ENCODE measurements at places on chromosomes 13 and 19.

- no peak for DNase-seq
Observed at GRCh38 chr19:1777149-1777548, 23.8 kb downstream of the ONECUT3 start.

DNA sequence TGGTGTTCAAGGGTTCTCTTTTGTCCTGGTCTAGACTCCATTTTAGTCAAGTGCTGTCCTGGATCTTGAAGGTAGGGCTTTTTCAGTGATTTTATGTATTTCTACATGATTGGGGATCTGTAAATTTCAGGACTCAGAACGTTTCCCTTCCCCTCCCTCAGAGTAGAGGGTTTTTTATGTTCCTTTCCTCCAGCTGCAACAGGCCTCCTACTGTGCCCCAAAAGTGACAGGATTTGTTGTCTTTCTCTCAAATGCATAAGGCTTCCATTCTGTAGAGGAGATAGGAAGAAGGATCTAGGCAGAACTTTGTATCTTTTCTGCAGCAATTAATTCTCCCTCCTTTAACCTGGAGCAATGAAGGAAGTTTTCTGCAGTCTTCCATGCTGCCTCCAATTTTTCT lies 251.3 kb downstream of the MAB21L1 start:
- no peak for DNase-seq

GRCh38 chr13:66563076-66563475 lies 667.1 kb downstream of the PCDH9 start:
- DNase-seq = no peak

- no peak for DNase-seq
Observed at GRCh38 chr19:51607920-51608562, 22.2 kb downstream of the SIGLEC5 start.

- DNase-seq = no peak
Observed at GRCh38 chr19:5133986-5134595, 165.2 kb downstream of the KDM4B start.

DNA sequence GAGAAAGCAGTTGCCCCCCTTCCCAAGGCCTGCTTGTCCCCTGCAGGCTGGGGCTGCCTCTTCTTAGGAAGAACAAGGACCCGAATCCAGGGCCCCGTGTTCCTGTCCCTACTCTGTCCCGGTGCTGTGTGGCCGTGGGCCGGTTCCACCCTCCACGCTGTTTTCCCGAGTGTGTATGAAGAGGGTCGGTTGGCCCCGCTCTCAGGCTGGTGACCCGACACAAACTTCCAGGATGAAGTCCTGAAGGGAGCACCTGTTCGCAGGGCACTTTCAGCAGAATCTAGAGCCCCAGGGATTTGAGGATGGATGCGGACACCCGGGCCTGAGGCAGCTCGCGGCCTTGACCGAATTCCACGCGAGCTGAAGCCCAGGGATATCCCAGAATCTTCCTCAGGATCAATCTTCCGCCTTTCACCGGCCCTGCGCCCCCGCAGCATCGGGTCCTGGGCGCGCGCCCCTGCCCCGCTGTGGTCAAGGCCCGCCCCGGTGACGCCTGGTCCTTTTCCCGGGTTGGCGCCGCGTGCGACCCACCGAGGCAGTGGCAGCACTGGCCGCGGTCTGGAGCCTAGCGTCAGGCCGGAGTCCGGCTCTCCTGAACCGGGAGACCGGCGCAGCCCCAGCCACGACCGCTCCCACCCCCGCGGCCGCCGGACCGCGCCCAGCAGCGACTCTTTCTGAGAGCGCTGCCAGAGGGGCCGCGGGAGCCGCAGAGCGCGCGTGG lies 528 bp upstream of the CHST8 start:
- DNase-seq = no peak

- no peak for DNase-seq
Observed at GRCh38 chr13:78060966-78061365, 142.3 kb upstream of the EDNRB start.

GRCh38 chr19:46616631-46617322 lies 8.1 kb downstream of the PTGIR start:
- DNase-seq = no peak

GRCh38 chr13:103031332-103031873 lies 34.8 kb downstream of the SLC10A2 start:
- DNase-seq = no peak

DNA sequence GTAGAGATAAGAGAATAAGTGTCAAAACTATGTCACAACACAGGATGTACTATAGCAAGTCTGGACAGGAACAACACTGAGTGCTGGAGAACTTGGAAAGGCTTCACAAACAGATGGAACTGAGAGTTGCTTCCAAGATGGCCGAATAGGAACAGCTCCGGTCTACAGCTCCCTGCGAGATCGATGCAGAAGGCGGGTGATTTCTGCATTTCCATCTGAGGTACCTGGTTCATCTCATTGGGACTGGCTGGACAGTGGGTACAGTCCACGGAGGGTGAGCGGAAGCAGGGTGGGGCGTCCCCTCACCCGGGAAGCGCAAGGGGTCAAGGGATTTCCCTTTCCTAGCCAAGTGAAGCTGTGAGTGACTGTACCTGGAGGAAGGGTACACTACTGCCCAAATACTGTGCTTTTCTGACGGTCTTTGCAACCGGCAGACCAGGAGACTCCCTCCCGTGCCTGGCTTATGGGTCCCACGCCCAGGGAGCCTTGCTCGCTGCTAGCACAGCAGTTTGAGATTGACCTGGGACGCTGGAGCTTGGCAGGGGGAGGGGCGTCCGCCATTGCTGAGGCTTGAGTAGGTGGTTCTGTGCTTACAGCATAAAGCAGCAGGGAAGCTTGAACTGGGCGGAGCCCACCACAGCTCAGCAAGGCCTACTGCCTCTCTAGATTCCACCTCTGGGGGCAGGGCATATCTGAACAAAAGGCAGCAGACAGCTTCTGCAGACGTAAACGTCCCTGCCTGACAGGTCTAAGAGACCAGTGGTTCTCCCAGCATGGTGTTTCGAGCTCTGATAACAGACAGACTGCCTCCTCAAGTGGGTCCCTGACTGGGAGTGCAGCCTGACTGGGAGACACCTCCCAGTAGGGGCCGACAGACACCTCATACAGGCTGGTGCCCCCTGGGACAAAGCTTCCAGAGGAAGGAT lies 46.0 kb downstream of the USP12 start:
- no peak for DNase-seq

DNA sequence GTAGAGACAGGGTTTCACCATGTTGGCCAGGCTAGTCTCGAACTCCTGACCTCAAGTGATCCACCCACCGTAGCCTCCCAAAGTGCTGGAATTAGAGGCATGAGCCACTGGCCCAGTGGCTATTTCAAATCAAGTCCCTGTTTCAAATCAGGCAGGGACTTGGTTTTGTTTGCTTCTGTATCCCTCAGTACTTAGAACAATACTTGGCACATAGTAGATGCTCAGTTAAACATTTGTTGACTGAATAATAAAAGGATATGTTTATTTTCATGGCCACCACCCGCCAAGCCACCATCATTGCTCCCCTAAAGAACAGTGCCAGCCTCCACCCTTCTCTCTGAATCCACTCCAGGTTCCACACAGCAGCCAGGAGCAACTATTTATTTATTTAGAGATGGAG lies 4.2 kb downstream of the RPS28 start:
- DNase-seq = no peak

DNA sequence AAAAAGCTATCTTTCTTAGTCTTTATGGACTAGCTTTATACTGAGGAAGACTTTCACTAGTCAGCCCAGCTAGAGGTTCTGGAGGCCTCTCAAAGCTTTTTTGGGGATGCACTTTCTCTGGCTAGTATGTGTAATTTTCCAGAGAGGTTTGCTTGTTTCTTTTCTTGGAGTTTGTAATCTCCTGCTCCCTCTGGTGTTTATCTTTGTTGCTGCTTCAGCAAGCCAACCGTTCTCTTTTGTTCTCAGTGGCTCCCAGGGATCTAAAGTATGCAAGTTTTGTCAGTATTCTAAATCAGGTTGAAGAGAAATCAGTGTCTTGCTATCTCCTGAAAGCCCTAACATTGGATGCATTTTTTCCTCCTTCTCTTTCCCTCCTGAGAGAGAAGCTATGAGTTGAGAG lies 121.1 kb upstream of the MYO16 start:
- no peak for DNase-seq

- DNase-seq = no peak
Observed at GRCh38 chr19:34480971-34481841, at the start of gene WTIP. Gene WTIP, plus strand, starts transcription at chr19:34481758. Its CDS starts 217 bp downstream, at chr19:34481975.

GRCh38 chr19:10601999-10602329 lies 14.9 kb upstream of the AP1M2 start:
- no peak for DNase-seq

- DNase-seq = no peak
Observed at GRCh38 chr13:26010487-26011207, 41.2 kb downstream of the SHISA2 start.

DNA sequence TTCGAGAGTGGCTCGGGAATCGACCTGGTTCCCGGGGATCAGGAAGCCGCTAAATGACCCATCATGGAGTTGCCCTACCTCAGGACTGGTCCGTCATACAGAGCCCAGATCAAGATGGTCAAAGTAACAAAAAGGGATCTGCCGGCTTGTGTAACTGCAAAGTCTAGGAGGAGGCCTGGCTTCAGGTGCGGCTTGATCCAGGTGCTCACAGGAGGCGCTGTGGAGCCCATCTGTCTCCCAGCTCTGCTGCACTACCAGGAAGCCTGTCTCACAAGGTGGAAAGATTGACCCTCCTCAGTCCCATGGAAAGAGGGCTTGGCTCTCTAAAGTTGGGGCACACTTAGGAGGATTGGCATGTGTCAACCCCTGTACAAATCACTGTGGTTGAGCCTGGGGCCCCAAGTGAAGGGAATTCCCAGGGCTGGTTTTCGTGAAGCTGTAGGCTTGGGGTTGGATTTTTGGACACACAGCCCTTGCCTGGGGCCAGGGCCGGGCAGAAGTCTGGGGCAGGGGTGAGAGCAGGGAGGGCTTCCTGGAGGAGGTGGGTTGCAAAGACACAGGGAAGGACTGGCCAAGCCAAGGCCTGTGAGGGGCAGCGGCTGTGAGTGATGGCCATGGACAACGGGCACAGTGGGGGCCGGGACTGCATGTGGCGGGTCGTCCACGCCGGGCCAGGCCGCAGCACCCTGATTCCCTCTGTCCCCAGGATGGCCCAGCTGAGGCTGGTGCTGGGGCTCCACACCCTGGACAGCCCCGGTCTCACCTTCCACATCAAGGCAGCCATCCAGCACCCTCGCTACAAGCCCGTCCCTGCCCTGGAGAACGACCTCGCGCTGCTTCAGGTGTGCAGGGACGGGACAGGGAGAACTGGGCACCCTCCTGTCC lies 4.2 kb downstream of the GZMM start:
- DNase-seq = no peak

DNA sequence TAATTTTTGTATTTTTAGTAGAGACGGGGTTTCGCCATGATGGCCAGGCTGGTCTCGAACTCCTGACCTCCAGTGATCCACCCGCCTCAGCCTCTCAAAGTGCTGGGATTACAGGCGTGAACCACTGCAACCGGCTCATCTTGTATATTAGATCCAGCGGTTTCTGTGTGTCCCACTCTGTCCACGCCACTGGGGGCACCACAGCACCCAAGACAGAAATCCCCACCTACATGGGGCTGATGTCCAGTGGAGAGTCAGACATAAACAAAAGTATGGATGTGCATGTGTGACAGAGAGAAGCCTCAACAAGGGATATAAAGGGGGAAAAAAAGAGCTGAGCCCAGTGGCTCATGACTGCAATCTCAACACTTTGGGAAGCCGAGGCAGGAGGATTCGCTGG lies 65.8 kb upstream of the ADGRE5 start:
- no peak for DNase-seq

DNA sequence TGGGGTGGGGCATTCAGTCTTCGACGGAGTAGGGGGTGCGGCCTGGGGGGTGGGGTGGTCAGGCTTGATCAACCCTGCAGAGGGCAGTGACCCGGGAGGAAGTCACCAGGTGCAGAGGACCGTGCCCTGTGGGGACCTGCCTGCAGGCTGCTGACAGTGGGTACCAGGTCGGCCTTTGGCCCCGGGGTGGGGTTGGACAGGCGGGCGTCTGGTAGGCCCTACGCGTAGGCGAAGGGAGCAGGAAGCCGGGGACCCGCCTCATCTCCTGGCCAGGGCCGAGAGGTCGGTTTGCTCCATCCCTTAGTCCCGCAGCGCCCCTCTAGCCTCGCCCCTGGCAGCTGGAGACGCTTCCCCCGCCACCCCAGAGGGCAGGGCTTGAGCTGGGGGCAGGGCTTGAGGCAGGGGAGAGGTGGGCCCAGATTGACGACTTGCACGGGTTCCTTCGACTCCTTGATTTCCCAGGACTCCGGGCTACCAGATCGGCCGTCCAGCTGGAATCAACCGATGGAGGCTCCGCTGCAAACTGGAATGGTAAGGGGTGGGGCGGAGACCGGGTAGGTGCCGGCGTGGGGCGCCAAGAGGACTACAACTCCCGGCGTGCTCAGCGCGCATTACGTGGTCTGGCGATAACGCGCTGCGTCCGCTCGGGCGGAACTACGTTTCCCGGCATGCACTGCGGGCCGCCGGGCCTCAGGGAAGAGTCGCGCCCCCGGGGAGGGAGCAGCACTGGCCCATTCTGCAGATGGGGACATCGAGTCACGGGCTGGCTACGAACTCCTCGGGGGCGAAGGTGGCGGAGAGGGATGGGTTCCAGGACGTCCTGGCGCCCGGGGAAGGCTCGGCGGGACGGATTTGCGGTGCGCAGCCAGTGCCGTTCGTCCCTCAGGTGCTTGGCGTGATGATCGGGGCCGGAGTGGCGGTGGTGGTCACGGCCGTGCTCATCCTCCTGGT lies at the start of gene PNPLA6:
Gene PNPLA6, plus strand, starts transcription at position 671 of the 951 bp plus-strand sequence. Its CDS starts 72 bp downstream, at position 743.
- peak; percentile 94 for DNase-seq

DNA sequence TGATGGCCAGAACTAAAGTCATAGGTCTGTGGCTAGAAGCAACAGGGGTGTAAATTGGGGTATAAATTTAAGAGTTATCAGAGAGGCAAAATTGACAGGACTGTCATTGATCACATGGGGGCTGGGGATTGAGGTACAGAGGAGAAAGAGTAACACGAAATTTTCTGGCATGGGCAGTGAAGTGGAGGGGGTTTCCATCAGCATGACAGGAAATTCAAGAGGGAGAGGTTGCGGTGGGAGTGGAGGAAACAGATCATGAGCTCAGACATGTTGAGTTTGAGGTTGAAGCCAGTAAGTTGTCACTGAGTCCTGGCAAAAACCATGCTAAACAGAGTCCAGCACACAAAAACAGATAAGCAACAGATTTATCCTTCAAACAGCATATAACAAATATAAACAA lies 192.1 kb upstream of the TSC22D1 start:
- DNase-seq = no peak

DNA sequence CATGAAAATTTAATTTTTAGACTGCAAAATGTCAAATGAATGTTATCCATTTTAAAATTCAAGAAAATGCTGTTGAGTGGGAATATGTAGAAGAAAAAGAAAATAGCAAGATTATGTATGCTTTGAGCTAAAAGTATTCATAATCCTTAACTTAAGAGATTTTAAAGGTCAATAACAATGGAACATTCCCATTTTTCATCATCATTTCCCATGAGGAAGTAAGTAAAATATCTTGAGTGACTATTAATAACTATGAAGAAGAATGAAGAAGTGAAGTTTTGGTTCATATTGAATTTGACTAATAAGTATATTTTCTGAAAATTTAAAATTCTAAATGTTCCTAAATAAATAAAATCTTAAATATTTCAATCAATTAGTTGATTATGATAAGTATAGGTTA lies 273.4 kb downstream of the DACH1 start:
- DNase-seq = no peak
